Pulmonary artery endothelial cell (primary cell): ENCODE measurements at places on chromosomes 11 and 22.
A peak's percentile ranks its signal among the peaks of the same experiment; 100 is the strongest.

- DNase-seq, result no peak
Measured at GRCh38 chr11:20729597-20730105, 60.3 kb downstream of the NELL1 start.

- DNase-seq, result no peak
Measured at GRCh38 chr11:121870206-121871045, 245.6 kb downstream of the BLID start.

DNA sequence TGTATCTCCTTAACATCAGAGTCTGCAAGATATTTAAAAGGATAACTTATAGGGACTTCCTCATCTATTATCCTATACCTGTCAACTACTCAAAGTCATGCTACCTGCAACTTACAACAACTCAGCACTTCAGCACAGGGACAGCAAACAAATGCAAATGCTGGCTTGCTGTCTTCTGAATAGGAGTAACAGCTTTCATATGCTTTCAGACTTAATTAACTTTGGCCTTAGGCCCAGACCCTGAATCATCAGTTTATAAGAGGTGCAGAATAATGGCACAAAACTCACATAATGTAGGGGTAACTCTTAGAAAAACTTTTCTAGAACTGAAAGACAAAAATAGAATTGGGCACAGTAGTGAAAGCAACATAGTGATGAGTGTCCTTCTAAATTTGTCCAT lies 953.4 kb downstream of the DLG2 start:
- no peak for DNase-seq

GRCh38 chr22:50628543-50629134 lies 687 bp upstream of the ARSA start:
- no peak for DNase-seq

GRCh38 chr11:73958521-73959141 lies 7.8 kb downstream of the DNAJB13 start:
- DNase-seq, result no peak

DNA sequence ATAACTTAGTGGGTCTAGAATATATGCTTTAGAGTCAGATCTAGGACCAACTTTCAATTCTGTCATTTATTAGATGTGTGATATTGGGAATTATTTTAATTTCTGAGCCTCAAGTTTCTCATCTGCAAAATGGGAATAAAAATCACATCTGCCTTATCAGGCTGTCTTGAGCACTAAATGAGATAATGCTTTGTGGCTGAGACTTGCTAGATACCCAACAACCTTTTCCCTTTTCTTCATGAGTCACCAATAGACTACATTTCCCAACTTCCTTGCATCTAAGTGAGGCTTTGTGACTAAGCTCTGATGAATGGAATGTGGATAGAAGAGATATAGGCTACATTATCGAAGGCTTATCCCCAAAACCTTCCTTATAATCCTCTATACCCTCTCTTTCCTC lies 220.7 kb upstream of the SESN3 start:
- DNase-seq, result no peak

DNA sequence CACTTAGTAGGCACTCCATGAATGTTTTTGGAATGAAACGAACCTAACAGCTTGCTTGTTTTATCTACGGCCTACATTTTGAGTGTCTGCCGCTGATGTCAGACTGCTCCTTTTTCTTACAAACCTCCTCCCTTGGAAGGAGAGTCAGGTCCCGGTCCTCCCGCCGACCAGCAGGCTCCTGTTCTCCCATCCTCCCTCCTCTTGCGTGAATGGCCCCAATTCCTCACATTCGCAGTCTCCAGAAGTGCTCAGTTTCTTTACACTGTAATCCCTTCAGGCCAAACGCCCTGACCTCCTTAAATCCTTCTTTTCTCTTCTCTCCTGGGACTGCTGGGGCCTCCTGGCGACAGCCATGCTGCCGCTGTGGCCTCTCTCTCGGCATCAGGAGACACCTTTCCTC lies 82.6 kb upstream of the CSNK2A3 start:
- no peak for DNase-seq

DNA sequence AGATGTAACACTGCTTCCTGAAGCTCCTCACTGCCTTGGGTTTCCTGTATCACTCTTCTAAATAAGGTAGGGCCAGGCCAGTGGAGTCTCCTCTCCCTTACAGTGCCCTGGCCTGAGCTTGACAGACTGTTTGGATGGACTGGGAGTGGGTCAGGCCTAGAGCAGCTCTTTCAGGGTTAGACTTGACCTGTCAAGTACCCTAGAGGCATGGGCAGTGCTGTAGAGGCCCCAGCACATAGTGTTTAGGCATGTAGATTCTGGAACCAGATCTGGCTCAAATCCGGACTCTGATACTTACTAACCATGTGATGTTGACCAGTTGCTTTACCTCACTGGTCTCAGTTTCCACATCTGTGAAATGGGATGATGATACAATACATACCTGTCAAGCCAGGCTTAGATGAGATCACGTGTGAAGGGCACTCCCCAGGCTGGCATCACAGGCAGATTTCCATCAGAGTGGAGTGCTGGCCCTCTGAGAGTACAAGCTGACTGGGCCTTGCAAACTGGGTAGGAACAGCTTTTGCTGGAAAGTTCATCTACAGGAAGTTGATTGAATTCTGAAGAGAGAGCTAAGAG lies 1.4 kb upstream of the MICAL2 start:
- no peak for DNase-seq

- no peak for DNase-seq
Measured at GRCh38 chr11:45801723-45802315, 3.1 kb upstream of the SLC35C1 start.

DNA sequence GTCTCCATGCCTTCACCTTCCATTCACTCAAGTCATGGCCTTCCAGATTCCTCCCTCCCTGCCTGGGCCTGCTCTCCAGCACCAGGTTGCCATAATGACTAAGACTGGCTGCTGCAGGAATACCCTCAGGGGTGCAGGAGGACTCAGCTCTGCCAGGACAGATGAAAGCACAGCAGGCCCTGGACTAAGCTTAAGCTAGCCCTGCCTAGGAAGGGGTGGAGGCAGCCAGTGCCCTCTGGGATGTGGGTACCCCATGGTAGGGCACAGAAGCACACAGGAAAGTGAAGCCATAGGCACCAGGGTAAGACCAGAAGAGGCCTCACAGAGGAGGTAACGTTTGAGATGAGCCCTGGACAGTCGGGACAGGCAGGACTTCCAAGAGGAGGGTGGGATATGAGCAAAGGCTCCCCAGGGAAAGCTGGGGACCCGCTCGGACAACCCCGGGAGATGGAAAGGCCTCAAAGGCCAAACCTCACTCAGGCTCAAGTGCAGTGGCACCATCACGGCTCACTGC lies 3.0 kb upstream of the RIN1 start:
- no peak for DNase-seq

DNA sequence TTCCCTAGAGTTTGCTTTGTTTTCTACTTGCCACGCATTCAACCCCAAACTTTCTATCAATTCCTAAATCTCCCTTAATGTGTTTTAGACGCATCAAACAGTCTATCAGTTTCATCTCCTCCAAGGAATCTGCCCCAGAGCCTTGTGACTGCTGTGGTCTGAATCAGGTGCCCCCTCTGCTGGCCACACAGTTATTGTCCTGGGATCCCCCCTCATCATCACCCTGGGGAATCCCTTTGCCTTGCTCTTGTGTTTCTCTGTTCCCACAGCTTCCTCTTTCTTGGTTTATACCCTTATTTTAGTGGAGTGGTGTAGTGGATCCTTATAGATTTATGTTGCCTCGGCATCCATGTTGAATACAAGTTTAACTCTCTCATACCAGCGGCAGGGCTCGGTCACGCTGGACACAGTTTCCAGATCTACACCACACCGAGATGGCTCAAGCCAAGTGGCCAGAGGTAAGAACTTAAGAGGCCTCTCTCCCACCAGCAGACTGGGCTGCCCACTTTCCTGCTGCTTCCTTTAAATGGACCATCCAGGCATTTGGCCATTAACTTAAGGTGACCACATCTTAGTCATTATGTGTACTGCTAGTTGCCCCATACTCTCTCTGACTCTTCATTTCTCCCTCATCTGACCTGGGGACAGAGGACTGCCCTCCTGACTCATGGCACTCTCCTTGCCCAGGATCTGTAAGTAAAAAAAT lies 8.2 kb downstream of the UPB1 start:
- peak; percentile 17 for DNase-seq

- no peak for DNase-seq
Measured at GRCh38 chr11:70146299-70146698, 56.8 kb upstream of the FADD start.

DNA sequence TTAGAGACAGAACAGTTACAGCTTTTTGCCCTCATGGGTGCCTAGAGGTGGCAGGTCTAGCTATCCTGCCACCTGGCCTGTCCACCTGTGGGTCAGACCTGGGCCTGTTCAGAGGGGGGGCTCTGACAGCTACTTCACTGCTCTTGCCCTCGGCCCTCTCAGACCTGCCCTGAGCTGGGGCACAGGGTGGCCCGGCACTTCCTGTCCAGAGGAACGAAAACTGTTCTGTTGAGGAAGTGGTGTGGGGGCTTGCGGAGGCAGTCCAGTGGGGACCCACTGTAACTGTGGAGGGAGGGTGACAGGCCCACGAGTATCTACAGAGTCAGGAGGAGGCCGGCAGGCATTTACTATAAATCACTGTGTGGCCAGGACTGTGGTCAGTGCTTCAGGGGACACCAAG lies 16.2 kb downstream of the TESMIN start:
- DNase-seq, result no peak

- DNase-seq, result peak; percentile 78
Measured at GRCh38 chr11:119319700-119320239, 2.8 kb upstream of the MCAM start.

- no peak for DNase-seq
Measured at GRCh38 chr11:9267680-9268079, 2.5 kb upstream of the DENND5A start.

DNA sequence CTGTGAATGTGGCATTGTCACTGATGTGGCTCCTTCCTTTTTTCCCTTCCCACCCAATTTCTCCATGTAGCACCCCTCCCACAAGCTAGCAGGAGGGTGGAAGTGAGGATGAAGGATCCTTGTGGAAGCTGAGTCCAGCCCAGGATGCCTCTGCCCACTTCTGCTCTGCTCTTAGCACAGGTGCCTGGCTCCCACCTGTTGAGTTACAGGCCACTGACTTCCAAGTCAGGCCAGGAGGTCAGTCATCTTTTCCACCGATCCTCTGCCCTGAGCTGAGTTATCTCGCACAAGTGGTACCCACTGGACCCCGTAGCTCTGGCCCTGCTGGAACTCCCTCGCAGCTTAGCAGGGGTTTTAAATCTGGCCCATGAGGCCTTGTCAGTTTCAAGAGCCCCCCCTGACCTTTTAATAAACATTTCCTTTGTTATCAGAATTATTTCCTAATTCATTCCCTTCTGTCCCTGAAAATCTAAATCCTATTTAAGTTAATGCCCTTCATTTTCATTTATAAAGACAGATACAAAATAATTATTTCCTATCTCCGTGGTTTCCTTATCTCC lies 125.3 kb upstream of the CADM1 start:
- no peak for DNase-seq

DNA sequence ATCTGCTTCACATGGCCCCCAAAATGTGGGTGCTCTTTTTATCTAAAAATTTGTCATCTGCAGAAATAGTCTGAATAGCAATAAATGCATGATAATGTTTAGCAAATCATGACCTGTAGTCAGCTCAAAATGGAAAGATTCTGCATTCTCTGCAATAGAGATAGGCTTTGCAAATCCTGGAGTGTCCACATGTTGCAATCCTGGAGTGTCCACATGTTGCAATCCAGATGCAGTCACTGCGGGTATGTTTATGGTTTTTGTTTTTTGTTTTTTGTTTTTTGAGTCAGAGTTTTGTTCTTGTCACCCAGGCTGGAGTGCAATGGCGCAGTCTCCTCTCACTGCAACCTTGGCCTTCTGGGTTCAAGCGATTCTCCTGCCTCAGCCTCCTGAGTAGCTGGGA lies 20.2 kb upstream of the LRRC32 start:
- DNase-seq, result no peak

DNA sequence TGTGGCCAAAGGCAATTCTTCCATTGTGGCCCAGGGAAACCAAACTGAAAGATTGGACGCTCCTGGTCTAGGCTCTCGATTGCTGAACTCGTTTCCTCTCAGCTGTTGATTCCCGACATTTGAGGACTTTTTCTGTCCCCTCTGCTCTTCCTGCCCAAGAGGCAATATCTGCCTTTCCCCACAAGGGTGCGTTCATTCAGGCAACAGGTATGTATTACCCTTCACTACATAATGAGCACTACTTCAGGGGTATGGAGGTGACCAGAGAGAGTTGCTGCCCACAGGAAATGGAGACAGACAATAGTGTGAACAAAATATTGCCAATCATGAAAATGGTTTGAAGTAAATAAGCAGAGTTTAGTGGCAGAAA lies 8.2 kb downstream of the PTH start:
- no peak for DNase-seq

DNA sequence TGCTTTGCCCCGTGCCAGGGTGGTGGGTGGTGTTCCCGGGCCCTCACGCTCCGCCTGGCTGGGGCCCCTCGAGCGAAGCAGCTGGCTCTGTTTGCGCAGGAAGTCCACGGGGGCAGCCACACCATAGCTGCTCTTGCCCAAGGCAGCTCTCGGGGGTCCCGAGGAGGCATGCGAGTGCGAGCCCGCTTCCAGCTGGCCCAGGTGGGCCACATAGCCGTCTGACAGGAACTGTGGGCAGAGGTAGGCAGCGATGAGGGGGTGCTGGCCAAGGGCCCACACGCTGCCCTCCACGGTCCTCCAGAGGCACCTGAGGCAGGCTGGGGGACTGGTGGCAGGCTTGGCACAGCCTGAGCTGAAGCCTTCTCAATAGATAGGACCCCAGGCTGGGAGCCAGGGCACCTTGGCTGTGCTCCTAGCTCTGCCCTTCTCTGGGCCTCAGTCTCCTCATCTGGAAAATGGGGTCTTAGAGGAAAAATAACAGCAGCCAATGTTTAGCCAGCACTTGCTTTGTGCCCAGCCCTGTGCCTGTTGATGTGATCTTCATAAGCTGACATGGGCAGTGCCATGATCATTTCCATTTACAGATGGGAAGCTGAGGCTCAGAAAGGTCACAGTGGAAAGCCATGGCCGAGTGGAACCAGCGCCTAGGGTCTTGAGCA lies 9.4 kb downstream of the AIP start:
- DNase-seq, result no peak

- DNase-seq, result no peak
Measured at GRCh38 chr11:112790286-112790685, 170.9 kb upstream of the NCAM1 start.

- no peak for DNase-seq
Measured at GRCh38 chr11:85827748-85828639, 17.1 kb upstream of the SYTL2 start.

DNA sequence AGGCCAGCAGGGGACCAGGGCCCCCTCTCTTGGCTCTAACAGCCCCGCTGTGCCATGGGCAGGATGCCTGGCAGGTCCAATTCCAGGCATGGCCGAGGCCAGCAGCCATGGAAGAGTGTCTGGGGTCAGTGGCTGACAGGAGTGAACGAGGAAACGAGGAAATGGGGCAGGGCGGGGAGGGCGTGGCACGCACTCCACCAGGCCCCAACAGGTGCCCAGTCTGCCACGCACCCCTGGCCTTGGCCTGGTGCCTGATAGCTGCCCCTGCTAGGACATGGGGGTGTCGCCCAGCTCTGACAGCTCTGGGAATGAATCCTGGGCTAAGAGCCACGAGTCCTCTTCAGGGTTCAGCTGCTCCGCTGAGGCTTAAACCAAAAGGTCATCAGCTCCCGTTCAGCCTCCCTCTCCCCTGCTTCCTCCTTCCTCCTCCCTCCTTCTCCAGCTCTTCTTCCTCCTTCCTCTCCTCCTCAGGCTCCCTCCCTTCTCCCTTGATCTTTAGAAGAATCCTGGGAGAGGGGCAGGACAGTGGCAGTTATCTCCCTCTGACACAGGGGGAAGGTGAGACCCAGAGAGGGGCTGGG lies 11.5 kb upstream of the TBC1D22A start:
- no peak for DNase-seq
